ENCODE measurements at places on chromosomes 5 and 9. TPM values are rescaled to one million over a fixed set of nuclear protein-coding genes. Genes with fewer than 3 reads are reported as not detected.

Gene FLT4
- total RNA-seq = 0.38 TPM

Gene IFNA7
- total RNA-seq = not detected

Gene HK3
- total RNA-seq = not detected

Gene HSPB3
- not detected for total RNA-seq

Gene BRD8
- total RNA-seq = 20.3 TPM

Gene MYO10
- 26.7 TPM for total RNA-seq

Gene SLC36A2
- total RNA-seq = not detected

Gene SMC2
- total RNA-seq = 3.2 TPM
